ENCODE measurements at places on chromosomes 5 and 9.

DNA sequence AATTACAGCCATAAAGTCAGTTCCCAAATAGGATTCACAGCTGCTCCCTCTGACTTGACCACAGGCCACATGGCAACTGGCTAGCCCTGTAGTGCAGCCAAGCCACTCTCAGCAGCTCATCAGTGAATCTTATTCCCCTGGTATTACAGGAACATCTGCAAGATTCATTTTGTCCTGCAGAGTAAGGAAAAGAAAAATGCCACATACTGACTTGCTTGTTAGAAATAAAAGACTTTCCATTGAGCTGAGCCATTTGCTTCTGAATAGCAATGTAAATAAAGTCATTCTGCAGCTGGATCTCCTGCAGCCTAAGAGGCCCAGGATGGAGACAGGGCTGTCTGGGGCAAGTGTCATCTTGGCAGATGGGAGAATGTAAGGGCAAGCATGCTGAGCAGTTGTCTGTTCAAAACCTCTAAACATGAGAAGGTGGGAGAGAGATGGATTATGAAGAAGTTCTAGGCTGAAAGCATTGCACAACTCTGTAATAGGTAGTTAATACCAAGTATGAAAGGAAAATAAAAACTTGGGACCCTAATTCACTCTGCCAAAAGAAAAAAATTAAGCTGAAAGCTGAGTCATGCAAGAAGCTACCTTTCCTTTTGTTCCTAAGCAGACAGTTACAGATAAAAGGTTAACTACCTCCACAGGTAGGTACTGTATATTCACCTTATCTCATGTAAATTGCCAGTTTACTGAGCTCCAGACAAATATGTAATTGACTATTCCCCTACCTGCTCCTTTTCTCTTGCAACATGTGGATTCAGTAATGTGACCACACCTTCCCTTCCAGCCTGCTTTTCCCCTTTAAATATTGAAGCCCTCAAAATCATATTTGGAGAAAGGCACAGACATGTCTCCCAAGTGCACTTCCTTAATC, 244.4 kb upstream of the RAI14 start:
- DNase-seq = no peak

- no peak for DNase-seq
Observed at GRCh38 chr5:172903790-172904189, 55.4 kb upstream of the RPL26L1 start.

DNA sequence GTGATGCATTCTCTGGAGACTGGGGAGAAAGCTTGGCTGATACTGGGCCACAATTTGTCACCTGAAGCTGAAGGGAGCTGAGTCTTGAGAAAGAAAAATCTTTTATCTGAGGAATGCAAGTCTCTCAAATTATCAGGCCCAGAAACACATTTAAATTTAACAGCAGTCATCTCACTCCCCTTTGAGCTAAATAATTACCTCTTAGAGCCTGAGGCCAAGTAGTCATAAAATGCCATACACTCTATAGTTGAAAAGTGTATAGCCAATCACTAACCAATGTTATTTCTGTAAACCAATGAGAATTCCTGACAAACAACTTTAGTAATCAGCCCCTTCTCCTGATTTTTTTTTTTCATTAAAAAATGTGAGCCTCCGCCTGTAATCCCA, 32.7 kb upstream of the DAPK1 start:
- no peak for DNase-seq

GRCh38 chr9:132235894-132236661, 74.2 kb downstream of the NTNG2 start:
- peak; percentile 69 for DNase-seq

- DNase-seq = peak; percentile 1
Observed at GRCh38 chr9:75869236-75869635, 21.2 kb upstream of the PCSK5 start.

DNA sequence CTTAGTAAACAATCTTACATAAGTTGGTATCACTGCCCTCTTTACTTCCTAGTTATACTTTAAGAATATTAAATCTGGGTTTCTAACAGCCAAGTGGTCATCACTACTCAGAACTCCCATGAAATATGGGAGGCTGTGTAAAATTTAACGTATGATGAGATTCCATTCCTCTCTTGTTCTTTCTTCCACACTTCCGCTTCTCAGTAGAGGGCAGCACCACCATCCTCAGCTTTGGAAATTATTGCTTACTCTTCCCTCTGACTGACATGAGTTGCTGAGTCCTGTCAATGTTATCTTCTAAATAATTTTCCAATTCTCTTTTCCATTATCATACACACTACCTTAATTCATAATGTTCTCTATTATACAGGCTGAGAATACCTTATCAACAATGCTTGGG, 194.0 kb downstream of the RFX3 start:
- peak; percentile 21 for DNase-seq

DNA sequence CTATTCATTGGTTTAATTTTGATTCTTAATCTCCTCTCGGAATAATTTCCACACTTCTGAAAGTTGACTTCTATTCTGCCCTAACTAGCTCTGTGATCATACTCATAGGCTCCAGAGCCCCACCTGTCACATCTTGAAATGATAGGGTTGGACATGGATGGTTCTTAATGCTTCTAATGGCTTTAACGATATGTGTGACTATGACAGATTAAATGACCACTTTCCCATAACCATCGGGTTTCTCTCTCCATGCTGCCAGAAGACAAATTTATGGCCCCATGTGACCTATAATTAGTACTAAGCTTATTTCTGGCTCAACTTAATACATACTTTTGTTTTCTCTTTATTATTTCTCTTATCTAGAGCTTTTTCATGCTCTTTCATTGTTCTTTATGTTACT, 251.1 kb upstream of the TUT7 start:
- DNase-seq = no peak

GRCh38 chr5:2592766-2593165, 158.7 kb downstream of the IRX2 start:
- DNase-seq = no peak

- peak; percentile 86 for DNase-seq
Observed at GRCh38 chr9:123268465-123269259, at the start of gene STRBP. Gene STRBP (minus strand): TSS chr9:123268586. CDS start chr9:123184134, 84,452 bp downstream.
